Fibroblast of lung (primary cell): ENCODE measurements at places on chromosomes 3 and 15.

DNA sequence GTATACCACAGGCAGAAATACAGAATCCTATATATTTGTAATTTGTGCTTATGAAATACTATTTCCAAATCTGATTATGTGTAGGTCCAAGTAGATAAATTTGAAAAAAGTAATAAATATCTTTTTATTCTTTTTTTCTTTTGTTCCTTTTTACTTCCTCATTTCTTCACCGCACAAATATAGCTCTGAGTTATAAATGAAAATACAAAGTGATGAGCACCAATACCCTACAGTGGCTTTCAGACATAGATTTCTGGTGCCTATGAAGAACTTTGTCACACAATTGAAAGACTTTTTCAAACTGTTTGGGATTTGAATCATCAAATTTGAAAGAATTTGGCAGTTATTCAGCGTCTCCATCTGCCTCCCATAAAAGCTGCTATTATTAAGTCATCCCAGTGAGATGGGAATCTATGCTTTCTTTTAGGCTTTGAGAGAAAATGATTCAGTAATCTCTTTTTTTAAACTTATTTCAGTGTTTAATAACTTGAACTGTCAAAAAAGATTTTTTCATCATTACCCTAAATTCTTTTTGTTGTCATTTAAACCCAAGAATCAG is 363.6 kb upstream of the GOLIM4 start:
- DNase-seq, result peak; percentile 69

DNA sequence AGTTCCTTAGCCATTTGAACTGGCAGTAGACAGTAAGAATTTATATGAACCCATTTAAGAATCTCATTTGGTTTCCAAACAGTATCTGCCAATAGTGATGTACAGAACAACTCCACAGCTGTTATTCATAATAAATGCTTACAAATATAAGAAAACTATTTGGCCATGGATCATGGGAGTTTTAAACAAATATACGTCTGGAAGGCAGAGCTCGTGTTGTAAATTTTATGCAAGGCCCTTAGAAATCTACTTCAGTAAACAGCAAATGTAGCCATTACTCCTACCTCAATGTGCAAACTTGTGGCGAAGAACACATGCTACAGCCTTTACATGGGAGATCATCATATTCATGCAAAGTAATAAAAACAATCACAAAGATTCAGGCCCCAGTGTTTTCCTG is 65.3 kb upstream of the NANOGP8 start:
- DNase-seq, result peak; percentile 40

DNA sequence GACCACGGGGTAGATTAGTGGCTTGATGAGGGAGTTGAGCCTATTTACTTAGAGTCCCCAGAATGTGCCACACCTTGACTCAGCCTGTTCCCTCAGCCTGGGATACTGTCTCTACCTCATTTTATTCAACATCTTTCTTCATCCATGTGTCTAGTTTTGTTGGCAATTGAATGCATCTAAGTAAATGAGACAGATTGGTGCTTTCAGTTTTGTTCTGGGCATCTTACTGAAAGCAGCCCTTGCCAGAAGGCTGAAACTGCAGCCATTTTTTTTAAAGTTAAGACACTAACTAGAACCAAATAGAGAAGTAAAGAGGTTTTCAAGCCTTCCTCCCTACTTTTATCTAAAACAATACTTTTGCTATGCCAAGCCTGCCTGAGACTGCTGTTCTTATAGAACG is 246.8 kb downstream of the SLCO3A1 start:
- no peak for DNase-seq

DNA sequence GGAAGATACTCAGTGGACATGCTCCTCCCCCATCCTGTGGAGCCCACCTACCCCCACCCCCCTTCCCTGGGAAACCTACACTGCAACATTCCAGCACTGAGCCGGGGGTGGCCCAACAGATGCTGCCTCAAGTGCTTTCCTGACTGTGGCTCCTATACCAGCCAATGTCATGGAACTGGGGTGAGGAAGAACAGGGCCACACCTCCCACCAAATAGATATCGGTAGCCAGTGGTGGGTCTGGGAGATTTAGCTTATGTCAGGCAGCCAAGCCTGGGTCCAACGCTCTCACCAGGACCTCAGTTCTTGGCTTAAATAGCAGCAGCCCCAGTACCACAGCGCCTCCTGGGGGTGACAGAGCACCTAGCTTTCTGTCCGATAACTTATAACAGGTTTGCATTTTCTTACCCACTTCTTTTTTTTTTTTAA is 30.3 kb downstream of the CDC25A start:
- DNase-seq, result peak; percentile 77

DNA sequence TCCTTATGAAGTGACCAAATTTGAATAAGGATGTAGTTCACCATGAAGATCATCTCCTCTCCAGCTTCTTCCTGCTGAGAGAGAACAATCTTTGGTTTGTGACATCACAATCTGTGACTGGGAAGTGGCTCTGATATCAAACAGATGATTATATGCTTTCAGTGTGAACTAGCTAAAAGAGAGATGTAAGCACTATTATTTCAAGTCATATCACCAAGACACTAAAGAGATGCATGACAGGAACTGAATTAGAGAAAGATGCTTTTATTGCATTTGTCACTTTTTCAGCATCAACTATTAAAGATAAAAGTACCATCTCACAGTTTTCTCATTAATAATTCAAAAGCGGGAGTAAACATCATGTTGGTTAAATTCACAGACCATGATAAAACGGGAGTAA is 3.5 kb downstream of the CHRM5 start:
- DNase-seq, result no peak

DNA sequence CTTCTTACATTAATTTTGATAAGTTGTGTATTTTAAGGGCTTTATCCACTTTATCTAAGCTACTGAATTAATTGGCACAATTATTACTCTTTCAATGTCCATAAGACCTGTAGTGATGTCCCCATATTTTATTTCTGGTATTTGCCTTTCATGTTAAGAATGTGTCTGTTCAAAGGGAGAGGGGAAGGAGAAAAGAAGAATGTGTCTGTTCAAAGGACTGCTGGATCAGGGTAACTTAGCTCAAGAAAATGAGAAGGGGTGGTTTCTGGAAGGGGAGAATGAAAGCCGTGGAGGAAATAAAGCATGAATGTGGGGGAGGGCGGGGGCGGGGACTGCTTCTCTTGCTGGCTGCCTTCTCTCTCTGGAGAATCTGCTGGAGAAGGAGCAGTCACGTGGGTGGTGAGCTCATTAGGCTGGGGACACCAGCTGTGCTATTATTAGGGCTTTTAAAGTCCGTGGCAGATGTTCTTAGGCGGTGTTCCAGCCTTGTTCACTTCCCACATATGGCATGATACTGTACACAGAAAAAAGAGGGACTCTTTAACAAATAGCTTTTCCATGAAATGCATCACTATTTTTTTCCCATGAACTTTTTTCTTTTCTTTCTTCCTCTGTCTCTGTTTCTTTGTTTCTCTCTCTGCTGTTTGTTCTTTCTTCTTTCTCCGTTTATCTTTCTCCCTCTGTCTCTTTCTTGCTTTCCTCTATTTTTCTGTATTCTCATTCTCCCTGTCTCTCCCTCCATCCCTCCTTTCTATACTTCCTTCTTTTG is 63.7 kb upstream of the ULK4 start:
- DNase-seq, result peak; percentile 99

- DNase-seq, result no peak
Observed at GRCh38 chr15:70269311-70269911, 171.7 kb upstream of the TLE3 start.

DNA sequence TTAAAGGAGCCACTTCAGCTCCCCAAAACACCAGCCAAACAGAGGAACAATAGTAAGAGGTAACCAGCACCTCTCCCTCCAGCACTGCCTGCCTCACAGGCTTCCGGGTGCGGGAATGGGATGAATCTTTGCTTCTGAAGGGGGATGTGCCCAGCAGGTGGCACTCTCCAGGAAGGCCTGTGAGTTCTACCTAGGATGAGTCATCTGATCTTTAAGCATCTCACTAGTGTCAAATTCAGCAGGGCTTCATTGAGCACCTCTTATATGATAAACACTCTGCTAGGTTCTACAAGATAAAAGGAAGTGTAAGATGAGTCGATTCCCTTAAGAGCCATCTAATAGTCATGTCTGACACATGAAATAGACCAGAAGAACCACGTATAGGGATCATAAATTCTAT is 237.4 kb upstream of the UMPS start:
- DNase-seq, result peak; percentile 14

DNA sequence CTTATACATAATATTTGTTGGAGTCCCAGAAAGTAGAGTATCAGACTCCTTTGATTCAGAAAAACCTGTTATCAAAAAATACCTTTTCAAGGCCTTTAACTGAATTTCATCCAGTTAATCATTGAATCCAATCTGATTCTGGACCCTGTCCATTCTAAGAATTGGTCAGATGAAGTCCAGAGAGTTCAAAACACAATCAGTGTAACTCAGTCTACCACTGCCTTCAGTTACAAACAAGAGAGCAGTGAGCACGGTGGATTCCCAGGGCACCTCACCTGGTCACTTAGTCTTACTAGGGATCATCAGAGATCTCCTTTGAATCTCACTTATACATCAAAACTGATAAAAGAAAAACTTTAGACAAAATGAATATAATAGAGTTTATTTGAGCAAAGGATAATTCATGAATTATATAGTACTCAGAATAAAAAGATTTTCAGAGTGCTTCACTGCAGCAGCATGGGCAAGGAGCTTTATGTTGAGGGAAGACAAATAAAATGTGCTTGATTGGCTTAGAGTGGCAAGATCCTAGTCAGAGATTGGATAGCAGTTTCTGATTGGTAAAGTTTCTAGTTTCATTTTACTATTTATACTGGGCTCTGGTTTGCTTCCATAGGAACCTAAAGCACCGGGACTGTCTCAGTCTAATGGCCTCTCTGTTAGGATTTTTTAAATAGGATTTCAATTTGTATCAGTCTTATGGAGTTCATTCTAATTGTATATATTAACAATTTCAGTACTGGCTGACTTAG is 474.9 kb upstream of the GOLIM4 start:
- DNase-seq, result no peak

- DNase-seq, result peak; percentile 67
Observed at GRCh38 chr15:78052001-78052401, 25.5 kb downstream of the TBC1D2B start.

DNA sequence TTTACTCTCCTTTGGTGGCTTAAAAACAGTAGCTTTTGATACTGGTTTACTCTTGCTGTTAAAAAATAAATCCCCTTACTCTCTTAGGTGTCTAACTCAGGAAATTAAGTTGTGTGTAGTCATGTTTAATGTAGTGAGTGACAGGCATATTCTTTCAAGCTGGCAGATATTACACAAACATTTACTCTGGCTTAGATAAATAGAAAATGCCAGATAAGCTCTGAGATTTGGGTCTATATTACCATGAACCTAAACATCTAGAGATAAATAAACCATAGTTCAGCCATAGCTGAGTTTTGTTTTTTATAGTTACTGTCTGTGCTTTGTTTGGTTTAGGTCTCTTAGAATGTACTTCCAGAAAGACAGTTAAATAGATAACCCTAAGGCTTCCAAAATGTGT is 2.4 kb downstream of the SEMA6D start:
- DNase-seq, result peak; percentile 8

GRCh38 chr3:42591811-42592210 is 1.2 kb downstream of the SS18L2 start:
- no peak for DNase-seq

GRCh38 chr3:5787861-5788488 is 600.5 kb downstream of the EDEM1 start:
- no peak for DNase-seq

- no peak for DNase-seq
Observed at GRCh38 chr15:83352119-83352518, 67.7 kb upstream of the BNC1 start.
